Fibroblast of skin of right quadriceps (primary cell): ENCODE measurements at places on chromosomes 3 and 15.

GRCh38 chr3:36871379-36872126, 73.3 kb downstream of the TRANK1 start:
- no peak for DNase-seq

GRCh38 chr3:186025161-186025560, 83.7 kb downstream of the ETV5 start:
- peak; percentile 85 for DNase-seq

DNA sequence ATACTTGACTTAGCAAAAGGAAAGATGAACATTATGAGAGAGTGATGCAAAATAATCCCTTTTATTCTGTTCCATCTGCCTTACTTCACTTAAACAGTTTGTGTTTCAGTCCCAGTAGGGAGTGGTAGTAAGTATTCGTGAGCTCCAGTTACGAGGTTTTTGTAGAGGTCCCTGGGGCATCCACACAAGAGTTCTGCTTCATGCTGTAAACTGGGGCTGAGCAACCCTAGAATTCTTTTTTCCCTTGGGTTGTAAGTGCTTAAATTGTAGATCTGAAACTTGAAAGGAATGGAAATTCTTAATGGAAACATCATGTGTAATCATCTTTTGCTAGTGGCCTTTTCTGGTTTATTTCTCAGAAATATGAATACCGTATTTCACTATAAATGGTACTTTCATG, 79.5 kb downstream of the SEMA6D start:
- DNase-seq, result peak; percentile 17

DNA sequence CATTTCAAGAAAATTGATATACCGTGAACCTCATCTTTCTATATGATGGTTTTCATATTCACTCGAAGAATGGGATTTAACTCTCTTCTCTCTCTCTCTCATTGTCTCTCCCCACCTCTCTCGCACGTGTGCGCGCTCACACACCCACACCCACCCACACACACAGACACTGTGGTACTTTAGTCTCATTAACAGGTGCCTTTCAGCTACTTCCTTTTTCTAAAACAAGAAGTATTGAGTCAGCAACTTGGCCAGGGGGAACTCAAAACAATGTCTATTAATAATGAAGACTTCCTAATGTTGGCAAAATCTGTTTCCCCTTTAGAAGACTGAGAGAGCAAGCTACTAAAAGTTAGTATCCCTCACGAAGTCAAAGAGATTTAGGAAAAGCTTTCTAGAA, 150.7 kb downstream of the TMCO5A start:
- no peak for DNase-seq

GRCh38 chr3:197734667-197735318, 1.9 kb downstream of the RUBCN start:
- no peak for DNase-seq

- DNase-seq, result no peak
Observed at GRCh38 chr3:52400275-52400793, 44.6 kb downstream of the SEMA3G start.

DNA sequence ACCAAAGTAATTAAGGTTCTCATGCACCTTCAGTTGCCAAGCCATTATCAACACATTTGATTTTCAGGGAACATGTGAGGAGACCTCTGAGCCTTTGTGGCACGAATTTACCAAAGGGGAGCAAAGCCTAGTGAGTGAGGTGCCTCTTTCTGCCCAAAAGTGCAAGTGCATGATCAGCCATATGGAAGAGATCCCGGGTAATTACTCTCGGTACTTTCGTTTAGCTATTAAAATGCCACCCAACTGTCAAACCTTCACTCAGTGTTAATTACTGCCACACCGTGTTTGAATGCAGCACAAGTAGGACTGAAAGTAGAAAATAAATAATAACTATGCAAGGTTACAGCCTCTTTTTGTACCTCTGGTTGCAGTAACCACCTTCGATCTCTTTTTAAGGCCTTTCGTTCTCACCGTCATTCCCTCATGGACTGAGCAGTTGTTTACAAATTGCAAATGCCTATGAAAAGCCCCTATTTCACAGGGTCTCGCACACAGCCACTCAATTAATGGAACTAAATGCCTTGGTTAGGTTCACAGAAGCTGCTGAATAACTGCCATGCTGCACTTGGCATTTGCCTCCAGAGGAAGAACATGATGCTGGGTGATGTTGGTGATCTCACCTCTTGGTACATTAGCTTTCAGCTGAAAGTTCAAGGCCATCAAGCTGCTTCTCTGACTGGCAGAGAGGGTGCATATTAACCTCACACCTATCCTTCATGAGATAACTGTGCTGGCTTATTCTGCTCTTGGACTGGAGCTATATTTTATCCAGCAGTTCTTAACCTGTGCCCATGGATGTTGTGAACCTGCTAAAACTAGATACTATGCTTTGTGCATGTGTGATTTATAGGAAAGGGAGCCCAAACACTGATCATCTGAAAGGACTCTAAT, 69.9 kb downstream of the TNIK start:
- no peak for DNase-seq

DNA sequence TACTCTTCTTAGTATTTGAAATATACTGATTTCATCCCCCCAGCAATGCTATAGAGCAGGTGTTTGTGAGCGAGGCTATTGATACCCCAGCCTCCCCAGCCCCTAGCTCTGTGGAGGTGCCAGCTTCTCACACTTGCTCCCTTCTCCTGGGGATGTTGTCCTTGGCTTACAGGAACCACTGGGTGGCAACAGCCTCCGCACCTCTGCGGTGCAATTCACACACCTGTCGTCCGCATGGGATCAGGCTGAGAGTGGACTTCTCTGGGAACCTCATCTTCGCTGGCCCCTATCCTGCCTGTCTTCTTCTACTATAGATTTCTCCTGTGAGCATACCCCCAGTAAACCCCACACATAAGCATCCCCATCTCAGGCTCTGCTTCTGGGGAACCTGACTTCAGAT, 103.9 kb upstream of the SLC6A11 start:
- no peak for DNase-seq

- DNase-seq, result no peak
Observed at GRCh38 chr3:171372694-171373093, 87.5 kb downstream of the TNIK start.
